H9 (cell line): ENCODE measurements at places on chromosomes 1 and 21. TPM values are rescaled to one million over a fixed set of nuclear protein-coding genes. Genes with fewer than 3 reads are reported as not detected.

The CHI3L1 gene
- not detected in 2 replicates for total RNA-seq

The XCL2 gene
- total RNA-seq: not detected in 2 replicates

The C1QTNF12 gene
- total RNA-seq: 4.4 and 4.7 TPM in 2 replicates

- no peak for DNase-seq
These were observed 15.9 kb downstream of the DUSP10 start for GRCh38 chr1:221725735-221726672.

- no peak for DNase-seq
These were observed 16.3 kb downstream of the RPS6KC1 start for GRCh38 chr1:213067352-213067751.

- no peak for DNase-seq
These were observed 107.3 kb downstream of the NMNAT2 start for GRCh38 chr1:183310753-183311479.

DNA sequence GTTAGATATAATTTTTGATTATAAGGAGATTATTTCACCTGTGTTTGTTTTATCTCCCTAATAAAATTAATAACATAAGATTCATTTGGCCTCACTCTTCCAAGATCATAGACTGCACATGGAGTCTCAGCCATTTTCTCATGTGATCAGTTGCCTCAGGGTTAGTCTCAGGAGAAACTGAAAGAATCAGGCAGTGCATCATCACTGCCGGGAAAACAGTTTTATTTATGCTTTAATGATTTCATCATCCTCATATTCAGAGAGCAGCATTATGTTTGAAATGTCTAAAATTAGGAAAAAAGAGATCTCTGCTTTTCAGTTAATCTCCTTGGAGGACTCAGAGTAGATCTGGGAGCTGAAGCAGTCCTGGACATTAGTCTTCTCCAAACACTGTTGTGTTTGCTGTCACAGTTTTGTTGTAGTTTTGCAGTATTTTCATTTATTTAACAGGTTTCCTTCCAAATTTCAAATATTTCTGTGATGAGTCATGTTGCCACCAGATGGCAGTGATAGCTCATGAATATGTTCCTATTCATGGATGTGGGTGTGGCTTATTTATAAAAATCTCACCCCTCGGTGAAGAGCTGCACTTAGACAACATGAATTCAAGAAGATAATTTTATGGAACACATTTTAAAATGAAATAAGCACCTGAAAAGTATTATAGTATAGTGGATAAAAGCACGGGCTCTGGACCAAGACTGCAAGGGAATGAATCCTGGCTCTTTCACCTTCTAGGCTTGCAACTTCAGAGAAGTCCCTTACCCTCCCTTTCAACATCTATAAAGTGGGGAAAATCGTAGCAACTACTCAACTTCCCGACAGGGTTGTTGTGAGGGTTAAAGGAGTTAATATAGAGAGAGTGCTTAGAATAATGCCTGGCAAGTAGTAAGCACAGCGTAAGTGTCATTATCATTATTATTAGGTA, 31.2 kb downstream of the CHD1L start:
- no peak for DNase-seq

DNA sequence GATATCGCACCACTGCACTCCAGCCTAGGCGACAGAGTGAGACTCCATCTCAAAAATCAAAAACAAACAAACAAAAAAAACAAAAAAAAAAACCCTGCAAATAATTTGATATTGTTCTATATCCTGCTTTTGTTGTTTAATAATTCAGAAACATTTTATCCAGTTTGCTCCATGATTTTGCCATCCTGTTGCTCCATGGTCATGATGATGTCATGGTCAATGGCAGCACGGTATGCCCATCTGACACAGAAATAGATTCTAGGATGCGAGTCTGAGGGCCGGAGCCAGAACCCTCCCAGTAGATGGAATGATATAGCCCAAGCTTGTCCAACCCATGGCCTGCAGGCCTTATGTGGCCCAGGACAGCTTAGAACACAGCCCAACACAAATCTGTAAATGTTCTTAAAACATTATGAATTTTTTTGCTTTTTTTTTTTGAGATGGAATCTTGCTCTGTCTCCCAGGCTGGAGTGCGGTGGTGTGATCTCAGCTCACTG, 39.8 kb downstream of the EDARADD start:
- no peak for DNase-seq

DNA sequence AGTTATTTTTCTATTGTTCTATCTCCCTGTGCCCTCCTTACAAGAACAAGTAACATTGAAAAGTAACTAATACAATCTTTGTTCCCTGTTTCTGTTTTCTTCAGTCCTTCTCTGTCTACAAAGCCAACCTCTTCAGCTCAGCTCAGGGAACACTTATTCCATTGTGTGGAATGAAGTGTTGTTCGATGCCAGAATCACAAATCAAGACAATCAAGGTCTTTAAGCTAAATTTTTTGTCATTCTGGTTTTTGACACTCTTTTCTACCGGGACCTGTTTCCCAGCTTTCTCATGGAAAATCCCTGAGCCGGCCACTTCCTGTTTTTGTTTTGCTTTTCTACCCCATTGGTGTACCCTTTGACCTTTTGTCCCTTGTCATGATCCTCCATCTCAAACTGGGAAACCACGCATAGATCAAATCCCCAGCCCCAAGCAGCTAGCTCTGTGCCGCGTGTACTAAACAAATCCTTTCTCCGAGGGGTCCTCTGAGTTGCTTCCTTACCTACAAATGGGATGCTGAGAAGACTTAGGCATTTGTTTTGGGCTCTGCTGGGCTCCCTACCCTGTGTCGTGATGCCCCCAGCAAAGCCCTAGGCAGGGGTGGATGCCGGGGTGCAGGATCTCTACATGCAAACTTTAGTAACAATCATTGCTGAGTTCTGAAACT, 141.8 kb downstream of the TOMM20 start:
- DNase-seq: no peak
